NCI-H2029 treated with DMSO at 0.1 percent for 48 hours (cell line): ENCODE measurements at places on chromosomes 7 and 10.

GRCh38 chr7:116218051-116218645 lies 7.8 kb downstream of the TES start:
- no peak for DNase-seq

GRCh38 chr7:155336812-155337602 lies 39.3 kb downstream of the INSIG1 start:
- no peak for DNase-seq

DNA sequence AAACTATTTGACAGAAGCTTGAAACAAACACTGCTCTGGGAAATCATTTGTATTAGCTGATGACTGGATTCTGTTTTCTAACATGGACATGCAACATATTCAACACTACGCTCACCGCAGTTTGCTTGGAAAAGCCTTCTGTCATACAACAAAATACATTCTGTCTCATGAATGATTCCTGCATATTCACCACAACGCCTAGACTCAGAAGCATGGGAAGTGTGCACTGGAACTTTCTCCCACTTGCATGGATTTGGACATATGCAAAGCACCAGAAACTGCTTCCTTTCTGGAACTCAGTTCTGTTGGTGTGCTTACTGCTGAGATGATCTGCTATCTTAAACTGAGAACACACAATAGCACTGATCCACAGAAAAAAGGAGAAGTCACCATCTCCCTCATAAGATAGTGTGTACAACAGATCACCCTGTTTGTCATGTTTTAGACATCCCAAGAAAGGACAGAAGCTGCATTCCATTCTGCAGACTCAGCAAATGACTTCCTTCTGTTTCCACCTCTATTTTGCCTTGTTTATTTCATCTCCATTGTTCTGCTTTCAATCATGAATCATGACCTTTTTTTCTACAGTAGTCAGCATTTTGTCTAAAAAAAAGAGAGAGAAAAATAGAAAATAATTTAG lies 115.8 kb downstream of the HTR7 start:
- no peak for DNase-seq

DNA sequence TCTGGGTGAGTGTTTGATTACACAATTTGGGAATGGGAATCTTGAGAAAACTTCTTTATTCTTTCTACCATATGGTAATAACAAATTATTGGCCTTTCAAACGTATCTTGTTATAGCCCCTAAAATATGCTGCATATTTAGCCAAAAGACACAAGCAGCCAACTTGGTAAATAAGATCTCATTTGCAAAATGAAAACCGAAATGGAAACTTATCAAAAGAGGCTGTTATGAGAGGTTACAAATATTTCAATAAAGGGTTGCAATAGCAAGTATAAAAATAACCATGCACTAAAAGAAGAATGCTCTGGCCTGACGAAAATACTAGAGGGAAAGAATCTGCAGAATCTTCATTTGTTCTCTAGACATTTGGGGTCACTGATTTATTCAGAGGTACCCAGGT lies 259.5 kb upstream of the LRRN3 start:
- DNase-seq = no peak

DNA sequence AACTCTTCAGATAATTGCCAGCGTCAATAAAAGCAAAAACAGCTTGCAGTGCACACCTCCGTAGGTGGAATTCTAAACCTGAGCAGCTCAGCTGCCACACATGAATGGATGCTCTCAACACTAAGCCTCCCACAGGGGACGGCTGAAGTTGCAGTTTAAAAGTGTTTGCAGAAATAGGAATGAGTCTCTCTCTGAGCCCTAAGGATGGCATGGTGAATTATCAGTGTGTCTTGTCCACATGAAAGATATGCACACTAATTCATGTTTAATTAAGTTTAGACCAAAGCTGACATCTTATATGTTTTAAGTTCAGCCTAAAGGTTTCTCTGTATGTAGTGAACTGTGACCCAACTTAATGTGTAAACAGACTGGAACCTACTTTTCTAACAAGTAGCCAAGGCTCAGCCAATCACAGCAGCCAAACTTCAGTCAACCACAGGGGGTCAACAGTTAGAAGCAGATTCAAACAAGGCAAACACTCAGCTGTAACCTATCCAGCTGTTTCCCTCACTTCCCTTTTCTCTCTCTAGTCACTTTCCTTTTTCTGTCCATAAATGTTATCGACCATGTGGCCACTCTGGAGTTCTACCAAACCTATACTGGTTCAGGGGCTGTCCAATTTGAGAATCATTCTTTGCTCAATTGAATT lies 38.1 kb downstream of the CTTNBP2 start:
- peak; percentile 77 for DNase-seq

DNA sequence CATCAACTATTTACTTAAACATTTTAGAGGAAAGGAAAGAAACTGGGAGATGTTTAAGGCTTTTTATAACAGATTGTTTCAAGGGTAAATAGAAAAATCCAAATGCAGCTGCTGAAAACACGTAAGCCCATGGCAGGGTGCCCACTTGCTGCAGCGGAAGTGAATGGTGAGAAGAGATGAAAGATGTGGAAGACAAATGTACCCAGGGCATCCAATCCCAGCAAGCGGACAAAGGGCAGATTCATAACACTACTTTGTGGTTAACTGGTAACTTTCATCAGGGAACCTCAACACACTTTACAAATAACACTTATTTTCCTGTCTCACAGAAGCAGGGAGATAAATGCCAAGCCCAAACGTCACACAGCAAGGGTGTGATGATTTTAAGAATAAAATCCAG lies 358.4 kb downstream of the KCNMA1 start:
- no peak for DNase-seq

DNA sequence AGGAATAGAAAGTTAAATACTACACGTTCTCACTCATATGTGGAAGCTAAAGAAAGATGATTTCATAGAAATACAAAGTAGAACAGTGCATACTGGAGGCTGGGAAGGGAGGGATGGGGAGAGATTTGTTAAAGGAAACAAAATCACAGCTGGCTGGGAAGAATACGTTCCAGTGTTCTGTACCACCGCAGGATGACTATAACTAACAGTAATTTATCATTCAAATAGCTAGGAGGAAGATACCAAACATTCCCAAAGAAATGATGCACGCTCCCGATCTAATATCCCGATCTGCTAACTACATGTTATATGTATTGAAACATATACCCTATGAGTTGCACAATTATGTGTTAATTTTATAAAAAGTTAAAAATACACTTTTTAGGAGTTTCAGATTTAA lies 162.3 kb downstream of the ZMYND11 start:
- DNase-seq = no peak

DNA sequence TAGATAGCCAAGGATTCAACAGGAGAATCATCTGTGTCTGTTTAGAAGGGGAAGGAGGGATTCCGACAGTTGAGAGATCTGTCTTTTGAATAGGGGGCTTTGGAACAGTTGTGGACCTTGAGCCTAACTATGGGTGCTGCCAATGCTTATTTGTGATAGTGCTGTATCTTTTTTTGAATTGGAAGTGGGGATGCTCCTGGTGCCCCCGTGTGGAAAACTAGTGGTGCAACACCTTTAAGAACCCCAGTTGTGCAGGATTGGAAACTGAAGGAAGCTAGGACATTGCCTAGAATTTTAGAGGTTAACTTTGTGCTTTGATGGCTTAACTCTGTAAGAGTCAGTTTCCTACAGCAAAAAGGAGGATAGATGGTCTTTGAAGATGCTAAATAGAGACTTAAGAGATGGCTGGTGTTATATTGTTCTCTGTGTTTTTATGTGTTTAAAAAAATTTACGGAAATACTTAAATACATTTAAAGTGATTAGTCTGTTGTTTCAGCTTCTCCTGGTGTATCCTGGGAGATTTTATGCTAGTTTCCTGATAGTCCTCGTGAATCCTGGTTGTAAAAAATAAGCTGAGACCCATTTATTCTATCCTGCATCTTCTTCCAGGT lies 69.3 kb downstream of the AP3M1 start:
- peak; percentile 20 for DNase-seq

DNA sequence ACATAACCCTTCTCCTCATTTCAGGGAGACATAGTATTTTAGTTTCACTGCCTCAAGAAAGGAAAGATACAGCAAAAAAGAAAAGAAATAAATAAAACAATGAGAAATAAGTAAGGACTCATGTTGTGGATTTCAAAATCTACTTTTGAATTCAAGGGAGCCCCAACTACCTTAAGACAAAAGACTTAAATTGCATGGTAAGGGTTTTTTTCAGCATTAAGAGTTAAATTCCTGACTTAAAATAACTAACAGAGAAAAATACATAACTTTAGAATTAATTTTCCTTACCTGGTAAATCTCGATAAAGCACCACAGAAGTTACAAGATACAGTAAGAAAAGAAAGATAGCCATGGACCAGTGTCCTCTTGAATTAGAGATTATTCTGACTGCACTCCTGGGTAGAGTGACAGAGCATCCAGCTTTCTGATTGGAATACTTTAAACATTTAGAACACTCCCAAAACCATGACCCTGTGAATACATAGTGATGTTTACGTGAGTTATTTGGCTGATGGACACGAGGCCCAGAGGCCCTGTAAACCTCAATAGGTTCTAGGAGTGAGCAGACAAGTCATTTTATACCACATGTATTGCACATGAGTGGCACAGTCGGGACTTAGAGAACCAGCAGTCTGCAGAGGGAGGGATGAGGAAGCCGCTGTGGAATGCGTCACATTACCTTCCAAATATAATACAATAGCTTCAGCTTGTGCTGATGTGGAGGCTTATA lies 292.5 kb upstream of the SEMA3C start:
- no peak for DNase-seq
